ENCODE measurements at places on chromosomes 1 and 21.

- DNase-seq = no peak
These were observed 81.3 kb upstream of the KAZN start for GRCh38 chr1:14516974-14517840.

DNA sequence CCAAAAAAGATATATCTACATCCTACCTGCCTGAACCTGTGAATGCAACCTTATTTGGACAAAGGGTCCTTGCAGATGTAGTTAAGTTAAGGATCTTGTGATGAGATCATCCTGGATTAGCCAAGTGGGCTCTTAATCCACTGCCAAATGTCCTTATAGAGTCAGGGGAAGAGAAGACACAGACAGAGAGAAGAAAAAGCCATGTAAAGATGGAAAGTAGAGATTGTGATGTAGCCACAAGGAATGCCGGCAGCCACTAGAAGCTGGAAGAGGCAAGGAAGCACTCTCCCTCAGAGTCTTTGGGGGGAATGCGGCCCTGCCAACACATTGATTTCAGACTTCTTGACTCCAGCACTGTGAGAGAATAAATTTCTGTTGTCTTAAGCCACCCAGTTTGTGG, 16.2 kb downstream of the HSD11B1 start:
- no peak for DNase-seq

GRCh38 chr1:24725209-24725651, 20.0 kb upstream of the CLIC4 start:
- no peak for DNase-seq

- DNase-seq = peak; percentile 76
These were observed 8.7 kb downstream of the CAPZB start for GRCh38 chr1:19476450-19477190.

GRCh38 chr1:243848858-243849420, 1.1 kb downstream of the AKT3 start:
- peak; percentile 50 for DNase-seq

GRCh38 chr1:68485431-68486022, 11.4 kb downstream of the DEPDC1 start:
- DNase-seq = no peak

GRCh38 chr1:42841010-42841409, 5.4 kb upstream of the ZNF691 start:
- no peak for DNase-seq

- peak; percentile 30 for DNase-seq
These were observed 131.6 kb downstream of the LHX8 start for GRCh38 chr1:75265792-75266191.

DNA sequence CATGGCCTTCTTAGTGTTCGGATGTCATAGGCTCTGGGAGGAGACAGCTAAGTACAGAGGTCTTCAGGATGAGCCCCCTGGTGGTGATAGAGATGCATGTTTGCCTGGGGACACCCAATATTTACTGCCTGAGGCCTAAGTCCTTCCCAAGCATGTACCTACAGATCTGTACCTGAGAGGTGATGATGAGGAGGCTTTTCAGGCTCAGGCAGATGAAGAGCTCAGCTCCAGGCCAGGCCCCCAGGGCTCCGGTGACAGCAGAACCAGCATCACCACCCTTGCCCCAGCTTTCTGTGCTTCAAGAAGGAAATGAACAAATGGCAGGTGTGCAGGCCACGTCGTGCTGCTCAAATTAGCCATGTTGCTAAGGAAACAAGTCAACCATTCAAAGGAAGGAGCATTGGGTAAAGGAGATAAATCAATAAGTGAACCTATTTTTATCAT, 21.1 kb downstream of the CACNA1E start:
- peak; percentile 25 for DNase-seq

DNA sequence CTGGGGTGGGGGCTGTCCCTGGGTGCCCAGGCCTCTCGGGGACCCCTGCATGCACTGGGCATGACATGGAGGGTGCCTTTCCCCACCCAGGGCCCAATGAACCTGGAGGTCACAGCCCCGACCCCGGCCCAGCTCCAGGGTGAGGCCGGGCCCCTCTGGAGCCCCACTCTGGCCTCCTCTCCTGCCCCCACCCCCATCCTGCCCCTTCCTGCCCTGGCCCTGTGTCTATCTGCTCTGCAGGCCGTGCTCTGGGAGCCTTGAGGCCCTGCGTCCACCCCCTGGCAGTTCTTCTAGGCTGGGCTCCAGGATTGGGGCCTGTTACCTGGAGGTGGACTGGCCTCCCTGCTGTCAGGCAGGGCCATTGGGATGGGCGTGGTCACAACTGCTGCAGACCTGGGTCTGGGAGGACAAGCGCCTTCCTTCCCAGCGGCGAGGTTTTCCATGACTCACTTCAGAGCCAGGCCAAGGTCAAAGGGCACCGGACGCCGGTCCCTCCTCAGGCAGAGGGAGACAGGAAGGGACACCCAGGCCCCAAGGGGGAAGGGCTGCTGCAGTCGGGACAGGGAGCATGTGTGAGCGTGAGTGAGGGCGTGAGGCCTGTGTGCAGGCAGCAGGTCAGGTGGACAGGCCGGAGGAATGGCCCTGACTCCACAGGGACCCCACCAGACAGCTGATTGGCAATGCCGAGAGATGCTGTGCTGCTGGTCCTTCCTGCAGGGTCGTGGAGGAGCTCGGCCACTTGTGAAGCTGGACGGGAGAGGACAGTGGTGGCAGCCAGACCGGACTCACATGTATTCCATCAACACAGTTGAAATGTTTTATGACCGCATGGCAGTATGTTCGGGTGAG, 31.1 kb upstream of the POFUT2 start:
- DNase-seq = no peak

GRCh38 chr1:229620876-229621275, 5.0 kb downstream of the TAF5L start:
- no peak for DNase-seq

GRCh38 chr1:169933984-169934725, 40.5 kb upstream of the SCYL3 start:
- no peak for DNase-seq

- no peak for DNase-seq
These were observed 5.2 kb downstream of the NCF2 start for GRCh38 chr1:183585038-183585437.

DNA sequence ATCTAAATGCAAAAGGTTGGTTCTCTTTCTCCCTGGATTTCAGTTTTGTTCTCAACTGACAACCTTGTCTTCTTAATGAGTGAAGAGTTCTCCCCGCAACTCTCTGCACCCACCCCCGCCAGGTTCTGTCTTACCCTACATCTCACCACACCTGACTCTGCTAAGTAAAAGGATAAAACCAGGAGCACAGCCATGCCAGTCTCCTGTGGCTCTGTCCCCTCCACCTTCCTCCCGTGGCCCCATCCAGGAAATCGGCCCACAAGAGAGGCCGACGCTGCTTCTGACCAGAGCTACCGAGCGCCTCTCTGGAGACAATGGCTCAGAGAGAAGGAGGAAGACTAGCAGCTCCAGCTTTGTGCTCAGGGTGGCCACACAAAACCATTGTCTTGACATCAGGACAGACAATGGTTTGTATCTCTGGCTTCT, 72.2 kb downstream of the PLEKHA6 start:
- no peak for DNase-seq

DNA sequence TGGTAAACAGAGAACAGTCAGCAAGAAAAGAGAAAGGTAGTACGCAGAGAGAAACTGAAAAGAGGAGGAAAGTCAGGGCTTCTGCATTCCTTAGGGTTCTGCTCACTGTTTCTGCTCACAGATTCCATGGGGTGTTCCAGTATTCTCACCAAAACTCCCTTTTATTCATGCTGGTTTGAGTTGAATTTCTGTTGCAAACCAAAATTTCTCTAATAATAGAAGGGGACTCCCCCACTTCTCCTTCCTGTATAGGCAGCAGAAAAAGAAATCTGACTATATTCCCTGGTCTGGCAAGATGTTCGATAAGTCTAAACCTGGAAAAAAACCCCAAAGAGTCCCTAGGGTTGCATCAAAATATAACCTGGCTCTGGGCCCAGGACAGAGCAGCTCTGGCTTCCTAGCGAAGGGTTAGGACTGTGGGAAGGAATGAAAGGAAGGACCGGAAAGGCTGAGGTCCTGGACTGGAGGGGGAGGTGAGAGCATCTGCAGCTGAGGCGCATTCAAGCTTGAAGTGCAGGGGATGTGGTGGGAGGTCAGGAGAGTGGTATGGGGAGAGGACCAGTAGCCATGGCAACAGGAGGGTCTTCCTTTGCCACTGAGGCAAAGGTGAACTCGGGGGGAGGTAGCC, 18.8 kb upstream of the RGS16 start:
- no peak for DNase-seq

DNA sequence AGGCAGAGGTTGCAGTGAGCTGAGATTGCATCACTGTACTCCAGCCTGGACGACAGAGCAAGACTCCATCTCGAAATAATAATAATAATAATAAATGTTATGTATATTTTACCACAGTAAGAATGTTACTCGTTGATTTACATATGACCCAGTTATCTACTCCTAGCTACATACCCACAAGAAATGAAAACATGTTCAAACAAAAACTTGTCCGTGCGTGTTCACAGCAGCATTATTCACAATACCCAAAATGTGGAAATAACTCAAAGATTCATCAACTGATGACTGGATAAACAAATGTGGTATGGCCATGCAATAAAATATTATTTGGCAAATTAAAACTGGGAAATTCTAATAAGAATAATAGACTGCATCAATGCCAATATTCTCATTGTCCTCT, 31.7 kb upstream of the ENSA start:
- no peak for DNase-seq

GRCh38 chr1:91020486-91020885, 1.3 kb downstream of the ZNF644 start:
- no peak for DNase-seq

DNA sequence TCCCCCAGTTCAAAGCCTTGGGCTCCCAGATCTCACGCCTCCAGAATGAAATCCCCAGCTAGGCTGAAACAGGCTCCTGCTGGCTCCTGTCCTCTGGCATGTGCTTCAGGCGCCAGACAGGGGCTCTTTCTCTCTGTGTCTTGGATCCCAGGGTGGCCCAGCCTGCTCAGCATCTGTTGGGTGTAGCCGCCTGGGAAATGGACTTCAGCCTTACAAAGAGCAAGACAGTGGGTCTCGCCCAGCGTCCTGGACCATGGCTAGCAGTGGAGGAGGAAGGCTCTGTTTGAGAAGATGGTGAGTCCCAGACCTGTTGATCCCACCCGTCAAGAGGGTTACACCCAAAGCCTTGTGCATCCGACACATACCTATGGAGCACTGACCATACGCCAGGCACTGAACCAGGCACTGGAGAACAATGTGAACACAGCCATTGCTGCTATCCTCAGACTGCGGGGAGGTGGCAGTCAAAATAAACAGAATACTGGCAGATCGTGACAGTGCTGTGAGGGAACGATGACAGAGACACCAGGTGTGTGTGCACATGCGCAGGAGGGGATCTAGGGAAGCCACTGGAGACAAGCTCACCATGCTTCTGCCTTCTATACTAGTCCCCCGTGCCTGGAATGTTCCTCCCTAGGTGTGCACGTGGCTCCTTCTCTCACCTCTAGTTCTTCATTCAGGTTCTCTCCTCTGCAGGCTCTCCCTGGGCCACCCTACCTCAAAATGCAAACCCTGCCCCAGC, 93.0 kb upstream of the GCLM start:
- DNase-seq = no peak

GRCh38 chr1:27594564-27595510, 9.1 kb downstream of the AHDC1 start:
- DNase-seq = peak; percentile 33

GRCh38 chr1:65924471-65924870, 131.8 kb downstream of the PDE4B start:
- no peak for DNase-seq

DNA sequence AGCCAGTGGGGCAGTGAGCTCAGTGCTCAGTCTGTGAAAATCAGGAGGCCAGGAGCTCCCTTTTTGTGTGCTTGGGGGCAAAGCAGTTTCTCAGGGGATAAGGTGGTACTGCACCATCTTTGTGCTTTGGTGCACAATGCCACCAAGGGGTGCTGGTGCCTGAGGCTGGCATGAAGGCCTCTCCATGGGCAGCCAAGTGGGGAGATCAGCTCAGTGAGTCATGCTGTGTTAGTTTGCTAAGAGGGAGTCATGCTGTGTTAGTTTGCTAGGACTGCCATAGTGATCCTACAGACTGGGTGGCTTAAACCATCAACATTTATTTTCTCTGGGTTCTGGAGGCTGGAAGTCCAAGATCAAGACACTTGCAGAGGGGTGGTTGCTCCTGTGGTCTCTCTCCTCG, 428.1 kb downstream of the PRDM2 start:
- no peak for DNase-seq

GRCh38 chr1:30618335-30618747, 105.0 kb downstream of the MATN1 start:
- peak; percentile 4 for DNase-seq

- no peak for DNase-seq
These were observed 3880.5 kb downstream of the SRGAP2C start for GRCh38 chr1:125065092-125065820.

- no peak for DNase-seq
These were observed 54.7 kb downstream of the MRPS6 start for GRCh38 chr21:34128124-34128523.

DNA sequence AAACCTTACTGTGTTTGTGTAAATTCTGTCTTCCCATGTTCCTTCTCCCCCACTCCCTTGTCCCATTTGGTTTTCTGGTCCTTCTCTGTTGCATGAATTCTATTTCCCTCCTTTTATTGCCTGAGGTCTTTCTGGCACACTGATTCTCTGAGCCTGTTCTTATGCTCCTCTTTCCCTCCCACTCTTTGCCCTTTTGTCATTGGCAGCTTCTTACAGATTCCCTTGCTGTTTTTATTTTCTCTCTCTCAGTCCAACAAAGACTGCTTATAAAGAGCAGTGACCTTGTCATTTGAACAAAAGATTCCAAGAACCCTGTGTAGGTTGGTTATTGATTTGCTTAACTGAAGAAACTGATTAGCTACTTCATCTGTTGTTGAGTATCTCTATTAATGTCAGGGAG, 49.7 kb downstream of the GPR52 start:
- no peak for DNase-seq

DNA sequence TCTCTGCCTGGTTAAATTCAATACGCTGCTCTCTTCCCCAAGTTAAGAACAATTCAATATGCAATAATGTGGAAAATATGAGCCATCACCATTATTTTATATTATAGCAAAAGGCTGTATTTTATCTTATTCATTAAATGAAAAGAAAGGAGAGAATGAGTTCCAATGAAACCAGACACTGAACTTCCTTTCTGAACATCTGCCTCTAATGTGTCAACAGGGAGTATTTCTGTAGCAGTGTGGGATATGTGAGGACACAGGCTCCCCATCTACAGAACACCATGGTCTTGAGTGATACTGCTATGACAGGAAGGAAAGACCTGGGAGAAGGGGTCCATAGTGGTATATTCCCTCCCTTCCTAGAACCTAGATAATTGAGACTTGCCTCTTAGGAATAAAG, 46.3 kb downstream of the CASQ2 start:
- DNase-seq = no peak

GRCh38 chr1:19775831-19776230, 23.9 kb downstream of the TMCO4 start:
- DNase-seq = no peak

DNA sequence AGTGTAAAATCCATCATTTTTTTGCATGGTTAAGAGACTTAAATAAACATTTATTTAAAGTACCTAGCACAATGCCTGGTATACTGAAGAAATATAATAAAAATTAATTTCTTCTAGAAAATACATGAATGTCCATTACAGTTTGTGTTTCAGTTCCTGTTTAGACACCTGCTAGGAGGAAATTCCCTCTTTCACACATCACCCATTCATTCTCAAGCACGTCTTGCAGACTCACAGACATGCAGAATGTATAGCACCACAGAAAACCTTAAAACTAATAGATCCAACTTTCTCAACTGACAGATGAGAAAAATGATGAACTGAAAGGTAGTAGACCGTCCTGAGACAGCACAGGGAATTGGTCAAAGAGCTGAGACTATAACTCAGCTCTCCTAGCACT, 172.2 kb upstream of the C8B start:
- DNase-seq = no peak

- no peak for DNase-seq
These were observed 101.6 kb downstream of the DMRTB1 start for GRCh38 chr1:53560581-53561502.
